Eye (tissue), 1 donor: ENCODE measurements at places on chromosomes 3 and 15.

DNA sequence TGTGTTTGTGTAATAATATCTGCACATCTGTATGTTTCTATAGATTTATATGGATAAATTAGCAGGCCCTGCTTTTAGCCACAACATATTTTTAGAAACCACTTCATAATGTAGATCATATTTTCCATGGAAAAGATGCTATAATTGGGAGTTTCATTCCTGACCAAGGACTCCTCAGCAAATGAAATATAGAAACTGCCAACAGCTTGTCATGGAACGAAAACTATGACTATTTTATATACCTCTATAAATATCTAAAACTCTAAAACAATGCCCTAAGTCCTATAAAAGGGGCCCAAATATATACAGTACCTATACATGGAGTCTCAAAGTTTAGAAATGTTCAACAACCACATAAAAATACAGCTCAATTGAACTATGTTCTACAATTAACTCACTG lies 27.9 kb downstream of the EID1 start:
- no peak for DNase-seq

DNA sequence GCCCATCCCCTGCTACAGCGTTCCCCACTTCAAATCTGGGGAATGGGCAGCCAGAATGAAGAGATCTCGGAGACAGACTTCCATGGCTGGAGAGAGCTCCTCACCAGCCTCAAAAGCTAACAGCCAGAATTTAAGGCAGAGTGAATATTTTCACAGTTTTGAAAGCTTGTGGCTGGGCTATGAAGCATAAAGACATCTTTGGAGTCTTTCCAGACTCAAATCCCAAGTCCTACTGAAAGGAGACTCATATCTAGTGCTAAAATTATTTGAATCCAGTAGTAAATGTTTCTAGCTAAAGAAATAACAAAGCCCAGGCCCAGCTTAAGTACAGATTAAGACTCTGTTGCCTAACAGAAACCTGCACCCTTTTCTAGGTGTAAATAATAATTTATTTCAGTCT lies 628.4 kb upstream of the ALCAM start:
- no peak for DNase-seq

- peak; percentile 60 for DNase-seq
These were observed 235.7 kb downstream of the SATB1 start for GRCh38 chr3:18189282-18190050.

GRCh38 chr15:34336991-34337556 lies 507 bp downstream of the SLC12A6 start:
- DNase-seq = no peak

GRCh38 chr3:121473001-121473400 lies 72.8 kb downstream of the POLQ start:
- no peak for DNase-seq

GRCh38 chr3:116020495-116020894 lies 397.2 kb downstream of the GAP43 start:
- DNase-seq = no peak

DNA sequence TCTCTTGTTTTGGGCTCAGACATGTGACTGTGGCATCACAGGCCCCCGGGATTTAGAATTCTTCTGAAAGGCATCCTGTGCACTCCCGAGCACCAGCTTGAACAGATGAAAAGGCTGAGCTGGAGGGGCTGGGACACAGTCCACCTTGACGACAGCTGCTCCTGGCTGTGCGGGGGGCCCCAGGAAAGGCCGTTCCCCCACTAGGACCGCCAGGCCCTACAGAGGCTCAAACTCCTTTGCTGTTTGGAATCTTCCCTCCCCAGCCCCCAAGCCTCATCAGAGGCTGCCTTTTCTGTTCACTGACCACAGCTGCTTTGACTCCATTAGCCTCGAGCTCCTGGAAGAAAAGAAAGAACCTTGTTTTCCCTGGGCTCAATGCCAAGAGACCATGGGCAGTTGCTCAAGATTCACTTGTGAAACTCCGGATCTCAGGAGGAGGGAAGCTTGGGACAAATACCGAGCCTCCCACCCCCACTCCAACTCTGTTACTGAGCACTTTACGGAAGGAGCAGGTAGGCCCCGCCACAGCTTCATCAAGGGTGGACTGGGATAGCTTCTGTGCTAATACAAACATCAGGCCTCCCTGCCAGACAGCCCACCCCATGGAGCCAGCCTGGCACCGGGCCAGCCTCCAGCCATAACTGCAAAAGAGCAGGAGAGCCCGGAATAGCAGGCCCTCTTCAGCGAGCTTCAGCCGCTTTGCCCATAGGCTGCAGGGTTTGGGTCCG lies 15.7 kb downstream of the CIDEC start:
- DNase-seq = peak; percentile 75

- DNase-seq = peak; percentile 79
These were observed 940 bp downstream of the BOC start for GRCh38 chr3:113212150-113212843.

GRCh38 chr3:73602170-73602569 lies 22.6 kb downstream of the PDZRN3 start:
- peak; percentile 44 for DNase-seq

DNA sequence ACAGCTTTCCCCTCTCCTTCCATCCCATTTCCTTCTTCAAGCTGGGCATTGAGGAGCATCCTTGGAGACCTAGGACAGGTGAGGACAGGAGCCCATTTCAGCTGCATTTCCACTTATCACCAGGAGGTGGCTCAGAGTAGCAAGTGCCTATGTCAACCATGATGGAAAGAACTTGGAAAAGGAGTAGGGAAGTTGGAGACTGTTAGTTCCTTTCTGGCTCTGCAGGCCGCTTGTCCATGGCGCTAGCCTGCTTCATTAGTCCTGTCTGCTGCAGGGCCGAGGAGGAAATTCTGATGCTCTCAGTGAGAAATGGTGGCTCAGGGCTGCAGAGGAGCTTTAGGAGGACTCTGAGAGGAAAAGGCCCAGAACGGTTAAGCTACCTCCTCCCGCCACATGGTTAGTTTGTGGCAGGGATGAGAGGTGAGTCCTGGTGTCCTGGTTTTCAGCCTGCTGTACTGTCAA lies 7.0 kb upstream of the CD276 start:
- DNase-seq = peak; percentile 82
